ENCODE measurements at places on chromosomes 1 and 21.

- DNase-seq = no peak
Observed at GRCh38 chr21:39088031-39088370, 95.2 kb downstream of the PSMG1 start.

DNA sequence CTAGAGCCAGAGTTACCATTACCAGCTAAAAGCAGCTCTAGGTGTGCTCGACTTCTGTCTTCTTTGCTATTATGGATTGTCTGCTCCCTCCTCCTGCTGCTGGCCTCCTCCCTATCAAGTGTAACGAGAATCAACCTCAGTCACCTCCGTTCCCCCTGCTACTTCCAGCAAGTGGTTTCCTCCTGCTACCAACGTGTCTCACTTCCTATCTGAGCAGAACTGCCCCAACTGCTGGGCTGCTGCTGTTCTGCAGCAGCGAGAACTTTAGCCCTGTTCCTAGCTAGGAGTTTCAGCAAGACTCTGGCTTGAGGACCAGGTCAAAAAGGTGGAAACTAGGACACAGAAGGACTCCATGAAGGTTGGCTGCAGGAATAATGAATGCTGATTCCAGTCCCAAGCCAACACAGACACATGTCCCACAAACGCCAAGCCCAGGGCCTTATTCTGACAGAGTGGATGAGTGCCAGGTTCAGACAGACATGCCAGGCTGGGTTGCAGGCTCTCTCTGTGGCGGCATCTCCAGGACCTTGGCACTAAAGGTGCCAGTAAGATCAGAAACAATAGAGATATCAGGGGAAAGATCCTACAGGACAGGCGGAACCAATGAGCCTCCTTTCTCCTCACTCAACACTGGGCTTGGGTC lies 46.9 kb downstream of the CD34 start:
- DNase-seq = peak; percentile 57

DNA sequence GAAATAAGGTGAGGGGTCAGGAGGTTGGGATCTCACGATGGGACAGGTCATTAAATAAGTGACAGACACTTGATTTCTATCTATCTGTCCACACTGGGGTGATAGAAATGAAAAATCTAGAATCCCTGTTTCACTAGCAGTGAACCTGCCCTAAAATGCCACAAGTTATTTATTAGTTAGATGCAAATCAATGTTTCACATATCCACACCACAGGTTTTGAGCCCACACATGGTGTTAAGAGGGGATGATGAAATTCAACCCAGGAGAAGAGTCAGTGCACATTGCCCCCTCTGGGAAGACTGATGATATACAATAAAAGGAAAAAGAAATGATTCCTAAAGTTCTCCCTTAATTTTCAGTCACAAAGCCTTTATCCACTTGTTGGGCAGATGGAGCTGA lies 10.1 kb upstream of the NTPCR start:
- DNase-seq = no peak

DNA sequence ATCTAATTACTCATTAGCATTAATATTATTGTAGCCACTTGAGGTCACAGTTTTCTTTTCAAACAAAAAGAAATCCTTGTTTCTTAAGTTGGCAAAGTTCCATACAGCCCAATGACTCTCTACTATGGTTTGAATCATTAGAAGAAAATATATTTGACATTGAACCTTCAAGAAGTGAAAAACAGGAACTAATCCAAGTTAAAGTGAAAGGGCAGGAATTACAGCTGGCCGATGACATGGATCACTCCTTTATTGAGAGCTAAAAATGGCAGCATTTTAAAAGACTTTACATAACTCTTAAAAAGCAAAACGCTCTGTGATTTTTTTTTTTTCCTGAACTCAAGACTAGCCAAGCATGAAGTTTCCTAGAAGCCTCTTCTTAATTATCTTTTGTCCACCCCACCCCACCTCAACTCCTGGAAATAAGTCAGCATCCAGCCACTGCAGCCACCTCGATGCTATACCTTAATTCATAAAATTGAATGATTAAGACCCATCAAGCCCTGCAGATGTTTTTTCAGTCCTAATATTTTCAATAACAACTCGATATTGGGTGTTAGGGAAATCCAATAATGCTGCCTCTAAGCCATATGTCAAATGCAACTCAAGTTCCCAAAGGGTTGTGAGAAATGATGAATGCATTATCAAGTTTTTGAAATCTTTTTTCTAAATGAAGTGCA lies 323.1 kb downstream of the HHIPL2 start:
- DNase-seq = no peak

DNA sequence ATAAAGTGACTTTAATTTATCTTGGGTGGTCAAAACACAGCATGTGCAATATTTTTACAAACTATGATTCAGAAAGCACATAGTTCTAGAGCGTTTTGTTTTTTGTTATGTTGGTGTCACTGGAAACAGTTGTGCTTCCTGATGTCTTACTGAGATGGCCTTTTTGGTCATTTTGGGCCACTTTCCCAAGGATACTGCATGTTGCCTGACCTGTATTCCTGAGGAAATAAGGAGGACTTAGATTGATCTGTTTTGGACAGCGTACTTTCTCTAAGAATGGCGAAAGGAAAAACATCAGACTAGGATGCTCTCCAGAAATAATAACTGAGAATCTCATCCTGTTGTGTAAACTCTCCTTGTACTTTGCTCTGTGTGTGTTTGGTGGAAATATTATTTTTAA lies 451.2 kb downstream of the USP25 start:
- no peak for DNase-seq

- no peak for DNase-seq
Observed at GRCh38 chr21:29182691-29183092, 52.2 kb downstream of the MAP3K7CL start.

DNA sequence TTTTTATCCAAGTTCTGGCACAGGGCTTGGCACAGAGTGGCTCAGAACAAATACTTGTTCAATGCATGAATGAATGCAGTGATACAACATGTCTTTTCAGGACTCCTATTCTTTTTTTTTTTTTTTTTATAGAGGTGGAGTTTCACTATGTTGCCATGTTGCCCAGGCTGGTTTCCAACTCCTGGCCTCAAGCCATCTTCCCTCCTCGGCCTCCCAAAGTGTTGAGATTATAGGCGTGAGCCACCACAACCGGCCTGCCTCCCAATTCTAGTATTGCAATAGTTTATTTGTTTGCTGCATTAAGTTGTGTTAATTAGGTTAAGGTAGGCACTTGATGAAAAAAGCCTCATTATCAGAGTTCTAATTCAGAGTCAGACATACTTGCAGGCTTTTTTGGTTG lies 17.9 kb downstream of the UBE4B start:
- DNase-seq = no peak

GRCh38 chr1:206049293-206049692 lies 3.7 kb upstream of the RHEX start:
- DNase-seq = no peak

DNA sequence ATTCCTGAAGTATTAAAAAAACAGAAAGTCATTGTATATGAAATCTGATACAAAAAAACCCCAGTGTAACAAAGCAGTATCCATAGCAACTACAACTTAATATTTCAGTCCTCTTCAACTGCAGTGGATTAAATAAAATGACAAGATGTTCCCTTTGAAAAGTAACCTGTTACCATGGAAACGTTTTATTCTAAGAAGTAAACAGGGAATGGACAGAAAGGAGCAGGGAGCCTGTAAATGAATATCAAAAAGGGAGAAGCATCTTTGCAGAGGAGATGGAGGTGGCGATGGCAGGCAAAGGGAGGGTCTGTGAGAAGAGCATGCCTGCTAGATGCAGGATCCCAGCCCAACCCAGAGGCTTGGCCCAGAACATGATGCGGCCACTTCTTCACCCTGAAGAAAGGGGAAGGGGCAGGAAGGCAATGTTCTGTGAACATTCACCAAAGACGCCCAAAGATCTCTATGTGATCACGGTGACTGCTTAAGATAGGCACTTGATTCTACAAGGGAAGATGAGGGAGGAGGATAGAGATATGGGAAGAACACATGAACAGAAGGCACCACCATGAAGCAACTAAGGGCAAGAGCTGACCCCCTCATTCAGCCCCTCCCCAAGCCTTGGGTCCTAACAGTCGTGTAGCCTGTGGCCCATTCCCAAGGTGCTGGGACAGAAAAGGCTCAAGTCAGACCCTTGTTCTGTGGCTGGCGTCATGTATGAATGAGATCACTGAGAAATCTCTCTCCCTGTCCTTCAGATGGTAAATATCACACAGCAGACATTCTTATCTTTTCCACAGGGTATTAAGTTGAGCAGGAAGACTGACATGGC lies 200.0 kb downstream of the SLC45A1 start:
- no peak for DNase-seq

DNA sequence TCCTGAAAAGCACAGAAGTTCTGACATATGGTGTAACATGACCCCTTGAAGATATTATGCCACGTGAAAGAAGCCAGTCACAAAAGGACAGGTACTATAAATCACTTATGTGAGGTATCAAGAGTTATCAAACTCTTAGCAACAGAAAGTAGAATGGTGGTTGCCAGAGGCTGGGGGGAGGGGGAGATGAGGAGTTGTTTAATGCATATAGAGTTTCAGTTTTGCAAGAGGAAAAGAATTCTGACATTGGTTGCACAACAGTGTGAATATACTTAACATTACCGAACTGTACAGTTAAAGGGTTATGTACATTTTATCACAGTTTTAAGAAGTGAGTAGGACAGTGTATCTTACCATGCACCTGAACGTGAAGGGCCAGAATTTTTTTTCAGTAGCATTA lies 80.0 kb downstream of the USP25 start:
- no peak for DNase-seq

Data from CD4-positive, alpha-beta T cell treated with Interleukin-15 for 4 hours (primary cell).